ENCODE measurements at places on chromosomes 5 and 9.

GRCh38 chr5:166505067-166505466 lies 1786.4 kb upstream of the WWC1 start:
- DNase-seq = no peak

DNA sequence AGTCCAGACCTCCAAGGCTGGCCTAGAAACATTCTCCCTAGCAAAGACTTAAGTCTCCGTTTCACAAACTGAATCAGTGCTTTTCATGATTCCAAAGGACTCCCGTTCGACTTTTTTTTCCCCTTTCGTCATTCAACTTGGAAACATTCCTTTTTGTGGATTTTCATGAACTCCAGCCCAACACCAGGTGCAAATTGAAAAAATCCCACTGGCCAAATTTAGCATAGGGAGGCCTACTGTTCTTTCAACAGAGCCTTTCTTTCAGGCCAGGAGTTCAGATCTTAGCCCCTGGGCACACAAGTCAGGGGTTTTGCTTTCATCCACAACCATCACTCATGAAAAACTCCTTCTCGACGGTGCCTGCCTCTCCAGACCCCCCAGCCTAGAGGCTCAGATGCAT lies 285.3 kb downstream of the PIK3R1 start:
- no peak for DNase-seq

DNA sequence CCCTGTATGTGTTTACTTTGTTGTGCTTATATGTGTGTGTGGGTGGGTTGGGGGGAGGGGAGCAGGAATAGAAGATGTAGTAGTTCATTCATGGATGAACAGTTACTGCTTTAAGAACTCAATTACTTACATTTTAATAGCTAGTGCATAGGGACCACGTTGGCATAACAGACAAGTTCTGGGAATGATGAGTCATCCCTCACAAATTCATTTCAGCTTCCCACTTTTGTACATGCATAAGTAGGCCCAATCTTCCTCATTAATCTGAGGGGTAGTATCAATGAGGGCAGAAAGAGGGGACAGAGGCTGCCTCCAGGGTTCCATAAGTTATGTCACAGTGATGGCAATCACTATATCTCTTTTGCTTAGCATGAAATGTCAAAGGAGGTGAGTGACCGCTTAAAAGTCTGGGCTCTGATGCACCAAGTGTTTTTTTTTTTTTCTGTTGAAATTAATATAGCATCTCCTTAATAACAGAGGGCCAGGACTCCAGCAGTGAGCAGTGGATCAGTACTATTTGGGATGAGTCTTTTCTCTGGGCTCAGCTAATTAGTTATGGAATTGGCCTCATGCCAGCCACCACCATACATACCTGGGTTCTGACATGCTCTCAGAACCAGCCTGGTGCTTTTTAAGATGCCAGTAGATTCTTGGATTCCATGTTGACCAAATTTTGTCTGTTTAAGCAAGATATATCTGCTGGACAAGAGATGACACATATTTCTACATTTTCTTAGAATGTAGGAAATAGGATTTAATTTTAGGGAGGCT lies 37.1 kb downstream of the PRDM6 start:
- no peak for DNase-seq

- no peak for DNase-seq
Measured at GRCh38 chr5:83253720-83254119, 176.4 kb downstream of the XRCC4 start.

GRCh38 chr9:91253488-91253887 lies 108.2 kb downstream of the AUH start:
- DNase-seq = no peak

DNA sequence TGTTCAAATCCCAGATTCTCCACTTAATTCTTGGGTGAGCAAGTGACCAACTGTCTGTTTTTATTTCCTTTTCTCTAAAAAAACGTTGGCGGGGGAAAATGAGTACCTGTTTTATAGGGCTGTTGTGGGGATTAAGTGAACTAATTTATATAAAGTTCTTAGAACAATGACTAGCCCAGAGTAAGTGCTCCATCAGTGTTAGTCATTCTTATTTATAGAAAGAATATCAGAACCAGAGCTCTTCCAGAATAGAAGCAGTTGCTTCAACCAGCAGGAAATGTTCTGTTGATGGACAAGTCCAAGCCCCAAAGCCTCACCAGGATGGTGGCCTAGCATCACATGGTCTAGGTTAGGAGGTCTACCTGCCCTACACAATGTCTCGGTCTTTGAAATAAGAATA lies 379.2 kb downstream of the ACTL7B start:
- DNase-seq = no peak

GRCh38 chr9:2635922-2636321 lies 14.3 kb downstream of the VLDLR start:
- no peak for DNase-seq

DNA sequence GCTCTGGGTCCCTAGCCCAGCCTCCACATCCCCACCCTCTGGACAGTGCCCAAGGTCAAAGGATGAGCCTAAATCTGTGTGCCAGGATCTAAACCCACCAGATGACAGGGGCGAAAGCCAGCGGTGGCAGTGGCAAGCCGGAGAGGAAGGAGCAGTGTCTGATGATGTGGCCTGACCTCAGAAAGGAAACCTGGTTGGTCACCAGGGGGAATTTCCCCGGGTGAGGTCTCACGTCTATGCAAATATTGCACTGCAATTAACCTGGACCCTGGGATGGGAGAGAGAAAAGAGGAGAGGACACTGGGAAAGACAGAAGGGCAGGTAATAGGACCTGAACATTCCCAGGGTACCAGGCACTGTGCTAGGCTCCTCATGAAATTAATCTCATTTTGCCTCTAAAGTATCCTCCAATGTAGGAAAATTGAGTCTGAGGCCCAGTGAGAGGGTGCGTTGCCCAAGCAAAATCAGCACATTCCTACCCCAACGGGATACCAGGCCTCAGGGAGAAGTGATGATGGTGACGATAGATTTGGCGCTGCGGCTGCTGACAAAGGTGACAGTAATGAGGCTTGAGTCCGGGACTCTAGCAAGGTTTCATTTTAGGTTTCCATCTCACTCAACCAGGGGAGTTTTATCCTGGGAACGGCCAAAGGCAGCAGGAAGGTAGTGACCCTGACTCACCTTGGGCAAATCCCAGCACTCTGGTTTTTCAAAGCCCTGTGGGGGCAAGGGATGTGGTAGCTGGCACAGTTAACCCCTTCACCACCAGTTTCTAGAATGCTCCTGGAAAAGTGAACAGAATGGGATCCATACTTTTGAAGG lies 13.4 kb upstream of the TNIP1 start:
- no peak for DNase-seq

- DNase-seq = no peak
Measured at GRCh38 chr5:41978676-41979075, 53.6 kb downstream of the FBXO4 start.

GRCh38 chr5:142549834-142550233 lies 136.1 kb downstream of the FGF1 start:
- no peak for DNase-seq

DNA sequence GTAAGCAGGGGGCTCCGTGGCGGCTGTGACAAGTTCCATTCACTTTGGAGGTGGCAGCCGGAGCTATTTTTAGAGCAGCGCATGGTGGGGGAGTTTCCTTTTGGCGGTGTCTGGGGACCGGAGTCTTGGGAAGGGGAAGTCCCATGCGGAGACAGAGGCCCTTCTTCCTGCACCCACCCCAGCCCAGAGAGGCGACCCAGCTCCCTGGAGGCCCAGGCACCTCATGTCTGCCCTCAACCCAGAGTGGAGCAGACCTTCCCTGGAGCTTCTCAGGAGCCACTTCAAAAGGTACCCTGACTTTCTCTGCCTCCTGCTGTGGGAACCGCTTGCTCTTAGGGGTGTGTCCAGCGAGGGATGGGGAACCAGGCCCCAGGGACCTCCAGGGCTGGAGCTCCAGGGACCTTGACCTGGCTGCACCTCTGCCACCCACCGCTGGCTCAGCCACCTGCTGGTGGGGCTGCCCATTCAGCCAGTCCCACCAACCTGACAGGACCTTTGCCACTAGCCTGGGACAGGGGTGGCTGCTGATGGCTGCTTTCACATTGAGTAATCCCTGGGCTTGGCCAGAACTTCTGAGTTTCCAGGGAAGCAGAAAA lies 34.1 kb downstream of the NEK6 start:
- no peak for DNase-seq

Data from activated T-helper 1 cell treated with anti-CD3 and anti-CD28 coated beads, Interleukin-2, amount 50 U/mL, for 16 hours (primary cell).